Thymus (tissue), 14 donors: ENCODE measurements at places on chromosomes 12 and 14. TPM values are rescaled to one million over a fixed set of nuclear protein-coding genes. Genes with fewer than 3 reads are reported as not detected.

The TAS2R50 gene
- total RNA-seq = 0.47 TPM

- peaks cover 16% of the 10 kb centered on the region for H3K4me1 ChIP-seq
- H3K36me3 ChIP-seq = no peaks in the 10 kb centered on the region
- DNase-seq = no peak
- H3K4me3 ChIP-seq = no peak overlapping the region
- no peaks in the 10 kb centered on the region for H3K27me3 ChIP-seq
- peak overlapping the region; percentile 43 for H3K27ac ChIP-seq
Observed at GRCh38 chr14:73794146-73794545, 57.5 kb upstream of the PTGR2 start.

DNA sequence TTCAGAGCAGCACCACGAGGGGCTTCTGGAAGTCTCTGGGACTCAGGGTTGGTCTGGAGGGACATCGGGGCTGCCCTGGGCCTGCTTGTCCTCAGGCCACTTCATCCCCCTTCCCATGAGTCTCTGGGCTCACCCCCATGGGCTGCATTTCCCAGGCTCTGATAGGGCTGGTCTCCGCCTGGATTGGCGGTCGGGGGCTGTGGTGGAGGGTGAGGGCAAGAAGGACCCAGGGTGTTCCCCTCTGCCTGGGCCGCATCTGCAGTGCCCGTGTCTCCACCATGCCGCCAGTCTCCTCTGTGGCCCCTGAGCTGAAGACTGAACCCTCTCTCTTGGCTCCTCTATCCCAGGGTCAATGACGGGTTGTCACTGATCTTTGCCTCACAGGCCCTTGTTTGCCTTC, 242.1 kb downstream of the ADGRD1 start:
- H3K27ac ChIP-seq = no peak overlapping the region
- H3K27me3 ChIP-seq = no peaks in the 10 kb centered on the region
- H3K4me1 ChIP-seq = no peaks in the 10 kb centered on the region
- no peak overlapping the region for H3K4me3 ChIP-seq
- H3K36me3 ChIP-seq = no peaks in the 10 kb centered on the region
- no peak for DNase-seq

DNA sequence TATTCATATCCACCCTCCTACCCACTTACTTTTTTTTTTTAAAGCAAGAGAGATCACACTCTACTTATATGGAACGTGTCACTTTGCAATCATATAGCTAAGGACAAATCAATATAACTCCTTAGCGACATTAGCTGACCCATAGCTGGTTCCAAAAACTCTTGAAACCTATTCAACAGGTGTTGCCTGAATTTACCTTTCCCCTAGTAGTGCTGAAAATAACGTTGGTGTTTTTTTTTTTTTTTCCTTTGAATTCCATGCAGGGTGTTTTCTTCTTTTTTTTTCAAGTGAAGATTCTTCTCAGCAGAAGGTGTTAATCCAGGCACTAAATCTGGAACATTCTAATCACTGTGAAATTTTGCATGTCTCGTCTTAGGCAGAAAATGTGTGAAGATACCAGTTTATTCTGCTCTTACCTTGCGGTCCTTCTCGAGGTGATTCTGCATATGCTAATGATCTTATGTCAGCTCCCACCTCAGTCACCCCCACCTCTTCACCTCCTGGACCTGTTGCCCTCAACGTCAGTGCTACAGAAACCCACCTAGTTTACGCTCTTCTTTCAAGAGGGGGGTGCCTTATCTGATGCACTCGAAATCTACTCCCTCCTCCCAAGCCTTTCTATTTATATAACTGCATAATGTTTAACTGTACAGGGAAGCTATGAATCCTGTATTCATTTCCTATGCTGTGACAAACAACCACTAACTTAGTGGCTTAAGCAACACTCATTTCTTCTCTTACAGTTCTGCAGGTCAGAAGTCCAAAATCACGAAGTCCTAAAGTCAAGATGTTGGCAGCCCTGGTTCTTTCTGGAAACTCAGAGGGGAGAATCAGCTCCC, 7.1 kb upstream of the VPS37B start:
- H3K4me3 ChIP-seq = no peak overlapping the region
- no peaks in the 10 kb centered on the region for H3K27me3 ChIP-seq
- H3K4me1 ChIP-seq = peaks cover 11% of the 10 kb centered on the region
- no peaks in the 10 kb centered on the region for H3K36me3 ChIP-seq

DNA sequence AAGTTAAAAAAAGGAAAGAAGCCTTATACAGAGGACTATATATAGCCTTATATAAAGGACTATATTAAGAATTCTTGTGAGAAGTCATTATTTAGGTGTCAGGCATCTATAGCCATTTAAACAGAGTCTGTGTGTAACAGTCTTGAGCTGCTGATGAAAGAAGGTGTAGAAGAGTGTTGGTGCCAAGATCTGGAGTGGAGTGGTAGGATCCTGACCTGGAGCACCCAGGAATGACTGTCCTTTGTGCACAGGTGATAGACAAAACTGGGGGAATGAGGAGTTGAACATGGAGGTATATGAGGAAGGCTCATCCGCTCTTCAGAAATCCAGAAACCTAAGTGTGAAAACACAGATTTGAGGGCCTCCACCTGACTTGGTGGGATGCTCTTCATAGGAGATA, 747.3 kb downstream of the NRXN3 start:
- H3K27me3 ChIP-seq = no peaks in the 10 kb centered on the region
- DNase-seq = no peak
- no peak overlapping the region for H3K27ac ChIP-seq

- no peak overlapping the region for H3K4me3 ChIP-seq
- peak overlapping the region; percentile 70 for H3K27ac ChIP-seq
- H3K27me3 ChIP-seq = no peaks in the 10 kb centered on the region
- H3K4me1 ChIP-seq = no peaks in the 10 kb centered on the region
- no peaks in the 10 kb centered on the region for H3K36me3 ChIP-seq
Observed at GRCh38 chr12:101935890-101936746, 58.7 kb downstream of the DRAM1 start.

DNA sequence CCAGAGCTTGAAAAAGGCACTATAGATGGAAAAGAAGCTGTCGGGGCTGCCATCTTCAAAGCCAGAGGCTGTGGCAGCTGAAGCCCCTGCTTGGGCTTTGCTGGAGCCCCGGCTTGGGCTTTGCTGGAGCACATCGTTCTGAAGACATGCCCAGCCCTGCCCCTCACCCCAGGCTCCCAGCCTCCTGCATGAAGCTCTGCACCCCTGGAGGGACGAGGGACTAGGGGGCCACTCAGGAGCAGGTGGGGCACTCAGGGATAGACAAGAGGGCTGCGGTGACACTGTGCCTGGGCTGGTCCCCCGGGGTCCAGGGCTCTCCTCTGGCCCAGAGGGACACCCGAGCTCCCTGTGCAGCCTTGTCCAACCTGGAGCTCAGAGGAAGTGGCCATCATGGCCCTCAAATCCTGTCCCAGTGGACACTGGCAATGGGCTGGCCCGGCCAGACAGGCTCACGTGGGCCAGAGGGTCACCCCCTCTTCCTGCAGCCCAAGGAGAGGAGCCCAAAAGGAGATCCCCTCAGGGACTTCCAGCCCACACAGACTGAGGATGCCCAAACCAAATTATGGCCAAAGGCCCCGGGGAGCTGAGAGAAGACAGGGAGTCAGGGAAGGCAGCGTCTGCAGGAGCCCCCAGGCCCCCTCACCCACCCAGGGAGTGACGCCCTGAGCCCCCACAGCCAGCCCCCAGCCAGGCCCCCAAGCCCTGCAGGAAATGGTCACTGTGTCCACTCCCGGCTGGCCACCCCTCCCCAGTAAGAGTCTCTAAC, 23.1 kb upstream of the C14orf180 start:
- H3K4me1 ChIP-seq = no peaks in the 10 kb centered on the region
- no peak overlapping the region for H3K27ac ChIP-seq
- DNase-seq = no peak
- no peaks in the 10 kb centered on the region for H3K27me3 ChIP-seq

- H3K27ac ChIP-seq = no peak overlapping the region
- H3K36me3 ChIP-seq = no peaks in the 10 kb centered on the region
- no peak for DNase-seq
- H3K4me1 ChIP-seq = no peaks in the 10 kb centered on the region
- no peaks in the 10 kb centered on the region for H3K27me3 ChIP-seq
- H3K4me3 ChIP-seq = no peak overlapping the region
Observed at GRCh38 chr12:20716037-20716436, 20.9 kb downstream of the SLCO1C1 start.

- H3K27ac ChIP-seq = no peak overlapping the region
- no peaks in the 10 kb centered on the region for H3K36me3 ChIP-seq
- peaks cover 3% of the 10 kb centered on the region for H3K27me3 ChIP-seq
- no peak overlapping the region for H3K4me3 ChIP-seq
- DNase-seq = no peak
- no peaks in the 10 kb centered on the region for H3K4me1 ChIP-seq
Observed at GRCh38 chr14:105135700-105136395, 32.7 kb downstream of the JAG2 start.

GRCh38 chr12:19515179-19515578, 75.9 kb downstream of the AEBP2 start:
- no peaks in the 10 kb centered on the region for H3K27me3 ChIP-seq
- peaks cover 32% of the 10 kb centered on the region for H3K36me3 ChIP-seq
- no peak overlapping the region for H3K4me3 ChIP-seq
- H3K4me1 ChIP-seq = no peaks in the 10 kb centered on the region

- DNase-seq = no peak
- H3K27ac ChIP-seq = no peak overlapping the region
- no peak overlapping the region for H3K4me3 ChIP-seq
- H3K36me3 ChIP-seq = no peaks in the 10 kb centered on the region
Observed at GRCh38 chr12:30197392-30198057, 413.8 kb upstream of the TMTC1 start.

DNA sequence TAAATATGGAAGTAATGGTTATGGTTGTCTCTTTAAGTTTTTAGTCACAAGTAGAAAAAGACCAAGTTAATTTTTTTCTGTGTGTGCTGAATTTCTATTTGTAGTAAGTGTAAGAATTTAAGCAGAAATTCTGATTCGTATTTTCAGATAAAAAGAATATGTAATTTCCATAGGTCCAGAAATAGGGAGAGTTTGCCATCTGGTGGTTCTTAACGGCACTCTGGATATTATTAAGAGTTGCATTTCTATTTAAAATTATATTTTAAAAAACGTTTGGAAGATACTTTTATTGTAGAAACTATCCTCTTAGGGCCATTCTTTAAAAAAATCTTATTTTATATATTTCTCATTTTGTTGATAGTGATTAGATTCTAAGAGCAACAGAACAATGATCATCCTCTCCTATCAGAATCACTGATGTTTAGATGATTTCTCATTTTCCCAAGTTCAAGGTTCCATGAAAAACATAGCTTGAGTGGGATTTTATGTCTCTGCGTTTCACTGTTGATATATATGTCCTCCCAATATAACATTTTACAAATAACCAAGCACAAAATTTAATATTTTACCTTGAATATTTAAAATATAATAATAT, 88.3 kb downstream of the LRRK2 start:
- no peak overlapping the region for H3K27ac ChIP-seq
- H3K27me3 ChIP-seq = no peaks in the 10 kb centered on the region
- no peaks in the 10 kb centered on the region for H3K36me3 ChIP-seq
- DNase-seq = no peak
